ENCODE measurements at places on chromosomes 16 and 17.
A peak's percentile ranks its signal among the peaks of the same experiment; 100 is the strongest.

- DNase-seq: no peak
Measured at GRCh38 chr17:48843187-48843900, 12.5 kb downstream of the CALCOCO2 start.

GRCh38 chr16:88290850-88291830 lies 91.6 kb upstream of the ZNF469 start:
- DNase-seq: no peak

DNA sequence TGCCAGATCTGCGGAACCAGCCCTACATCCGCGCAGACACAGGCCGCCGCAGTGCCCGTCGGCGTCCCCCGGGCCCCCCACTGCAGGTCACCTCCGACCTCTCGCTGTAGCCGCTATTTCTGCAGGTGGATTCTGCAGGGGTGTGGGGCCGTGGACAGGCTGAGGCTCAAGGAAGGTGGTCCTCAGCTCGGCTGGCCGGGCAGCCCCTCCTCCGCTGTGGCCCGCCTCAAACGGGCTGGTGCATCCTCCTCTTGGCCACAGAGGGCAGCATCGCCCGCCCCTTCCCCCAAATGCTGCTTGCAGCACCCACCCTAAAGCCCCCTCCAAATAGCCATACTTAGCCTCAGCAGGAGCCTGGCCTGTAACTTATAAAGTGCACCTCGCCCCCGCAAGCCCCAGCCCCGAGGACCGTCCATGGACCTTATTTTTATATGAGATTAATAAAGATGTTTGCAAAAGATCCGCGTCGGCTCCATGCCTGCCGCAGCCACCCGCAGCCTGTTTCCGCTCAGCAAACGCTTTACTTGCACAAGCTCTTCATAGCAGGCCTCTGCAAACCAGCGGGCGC lies 14.9 kb downstream of the SPATA32 start:
- DNase-seq: no peak

GRCh38 chr16:80622007-80622406 lies 81.2 kb downstream of the DYNLRB2 start:
- DNase-seq: no peak

DNA sequence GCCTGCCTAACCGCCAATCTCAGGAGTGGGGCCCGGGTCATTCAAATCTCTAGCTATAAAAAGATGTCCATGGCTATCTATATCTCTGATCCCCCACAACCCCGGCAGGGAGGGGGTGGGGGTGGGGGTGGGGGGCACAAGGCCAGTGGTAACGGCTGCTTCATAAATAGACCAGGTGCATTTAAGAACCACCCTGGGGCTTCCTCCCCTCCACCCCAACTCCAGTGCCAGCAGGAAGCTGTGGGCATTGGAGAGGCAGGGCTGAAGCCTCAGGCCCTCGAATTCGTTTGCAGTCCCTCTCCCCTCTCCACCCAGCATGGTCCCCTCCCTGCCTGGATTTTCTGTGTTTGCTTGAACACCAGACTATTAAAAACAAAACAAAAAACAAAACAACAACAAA lies 56.0 kb downstream of the RAP1GAP2 start:
- no peak for DNase-seq

GRCh38 chr17:59151591-59151990 lies 3.4 kb downstream of the SKA2 start:
- no peak for DNase-seq

DNA sequence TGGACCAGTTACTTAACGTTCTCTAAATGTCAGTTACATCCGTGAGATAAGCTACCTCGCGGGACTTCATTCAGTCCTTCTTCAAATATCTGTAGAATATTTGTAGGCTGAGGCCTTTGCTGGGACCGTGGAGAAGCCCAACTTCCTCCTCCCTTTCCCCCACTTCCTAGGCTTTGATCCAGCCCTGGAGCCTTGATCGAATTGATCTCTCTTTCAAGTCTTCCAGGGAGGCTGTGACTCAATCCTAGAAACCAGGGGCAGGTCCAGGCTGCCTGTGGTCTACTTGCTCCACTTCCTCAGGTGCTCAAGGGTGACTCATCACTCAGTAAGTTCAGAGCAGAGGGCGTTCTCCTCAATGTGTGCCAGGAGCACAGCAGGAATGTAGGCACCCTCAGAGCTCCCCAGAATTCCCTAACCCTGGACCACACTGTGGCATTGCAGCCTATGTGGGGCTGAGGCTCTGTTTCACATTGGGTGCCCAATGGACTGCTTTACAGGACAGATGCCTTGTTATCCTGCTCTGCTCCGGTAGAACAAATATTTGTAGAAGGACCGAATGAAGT lies 11.2 kb upstream of the CEP20 start:
- DNase-seq: peak; percentile 95

DNA sequence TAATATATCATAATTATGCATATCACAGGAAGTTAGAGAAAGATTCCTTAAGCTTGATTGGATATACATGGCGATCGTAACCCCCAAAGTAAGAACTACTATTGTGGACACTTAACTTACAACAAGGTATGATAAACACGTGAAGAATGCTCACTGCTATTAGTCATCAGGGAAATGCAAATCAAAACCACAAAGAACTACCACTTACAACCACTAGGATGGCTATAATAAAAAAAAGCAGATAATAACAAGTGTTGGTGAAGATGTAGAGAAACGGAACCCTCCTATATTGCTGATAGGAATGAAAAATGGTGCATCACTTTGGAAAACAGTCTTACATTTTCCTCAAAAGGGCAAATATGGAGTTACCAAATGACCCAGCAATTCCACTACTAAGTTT lies 265.9 kb downstream of the SLC39A11 start:
- DNase-seq: no peak
